Purkinje cell (primary cell): ENCODE measurements at places on chromosomes 3 and 15. TPM values are rescaled to one million over a fixed set of nuclear protein-coding genes. Genes with fewer than 3 reads are reported as not detected.

TOPAZ1 gene
- not detected in 2 replicates for polyA plus RNA-seq

PLIN1 gene
- 0.74 and 2.3 TPM in 2 replicates for polyA plus RNA-seq

ANAPC13 gene
- polyA plus RNA-seq: 228 and 270 TPM in 2 replicates

SAMMSON gene
- polyA plus RNA-seq: not detected in 2 replicates

C3orf22 gene
- not detected in 2 replicates for polyA plus RNA-seq

GRM2 gene
- 0.50 TPM in 1 of 2 replicates, not detected in the other for polyA plus RNA-seq

TIMP4 gene
- polyA plus RNA-seq: 21.4 and 31.7 TPM in 2 replicates

STARD5 gene
- not detected in 2 replicates for polyA plus RNA-seq

PDZRN3 gene
- polyA plus RNA-seq: 2.6 and 7.7 TPM in 2 replicates

SCN11A gene
- 0.66 and 0.69 TPM in 2 replicates for polyA plus RNA-seq

ANKUB1 gene
- polyA plus RNA-seq: not detected in 2 replicates

PFN2 gene
- polyA plus RNA-seq: 155 and 177 TPM in 2 replicates

FBXL22 gene
- polyA plus RNA-seq: 0.45 TPM in 1 of 2 replicates, not detected in the other

NPAP1 gene
- 0.47 TPM in 1 of 2 replicates, not detected in the other for polyA plus RNA-seq

CTXND1 gene
- polyA plus RNA-seq: 1.7 and 1.9 TPM in 2 replicates

SGO1 gene
- 0.95 and 1.9 TPM in 2 replicates for polyA plus RNA-seq

STXBP5L gene
- polyA plus RNA-seq: 5.6 and 13.7 TPM in 2 replicates

MED12L gene
- 3.2 and 8.0 TPM in 2 replicates for polyA plus RNA-seq

GCSAM gene
- not detected in 2 replicates for polyA plus RNA-seq

DUOXA1 gene
- polyA plus RNA-seq: not detected in 2 replicates

EAF2 gene
- 23.2 and 36.4 TPM in 2 replicates for polyA plus RNA-seq
